Omental fat pad (tissue), 4 donors: ENCODE measurements at places on chromosomes 2 and 18. TPM values are rescaled to one million over a fixed set of nuclear protein-coding genes. Genes with fewer than 3 reads are reported as not detected.

The ACYP2 gene
- 15.1 TPM for total RNA-seq

The NMUR1 gene
- total RNA-seq = 0.65 TPM

The CPS1 gene
- total RNA-seq = 3.0 TPM

The ARHGEF33 gene
- 0.48 TPM for total RNA-seq

The RSAD2 gene
- 0.56 TPM for total RNA-seq

The INHA gene
- total RNA-seq = not detected

The INPP5D gene
- total RNA-seq = 17.9 TPM

The CCT4 gene
- 62.9 TPM for total RNA-seq

The SLC30A3 gene
- total RNA-seq = not detected

The UGT1A8 gene
- total RNA-seq = not detected

The MEP1B gene
- total RNA-seq = not detected

The DSC1 gene
- total RNA-seq = not detected

The NT5DC4 gene
- total RNA-seq = not detected

The DSEL gene
- total RNA-seq = 28.7 TPM

The ARHGEF4 gene
- total RNA-seq = 2.0 TPM

The AMER3 gene
- not detected for total RNA-seq

- no peak for DNase-seq
Measured at GRCh38 chr2:86807468-86808275, 17.0 kb upstream of the CD8A start.

- no peak for DNase-seq
Measured at GRCh38 chr2:37456479-37456878, 112.0 kb downstream of the QPCT start.

DNA sequence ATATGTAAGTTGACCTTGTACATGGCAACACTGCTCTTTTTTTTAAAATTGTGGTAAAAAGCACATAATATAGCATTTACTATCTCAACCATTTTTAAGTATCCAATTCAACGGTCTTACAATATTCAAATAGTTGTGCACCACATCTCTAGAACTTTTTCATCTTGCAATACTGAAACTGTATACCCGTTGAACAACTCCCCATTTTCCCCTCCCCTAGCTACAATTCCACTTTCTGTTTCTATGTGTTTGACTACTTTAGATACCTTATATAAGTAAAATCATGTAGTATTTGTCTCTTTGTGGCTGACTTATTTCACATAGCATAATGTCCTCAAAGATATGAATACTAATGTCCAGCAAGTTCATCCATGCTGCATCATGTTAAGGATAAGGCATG is 452.1 kb downstream of the TXNL1 start:
- no peak for DNase-seq

DNA sequence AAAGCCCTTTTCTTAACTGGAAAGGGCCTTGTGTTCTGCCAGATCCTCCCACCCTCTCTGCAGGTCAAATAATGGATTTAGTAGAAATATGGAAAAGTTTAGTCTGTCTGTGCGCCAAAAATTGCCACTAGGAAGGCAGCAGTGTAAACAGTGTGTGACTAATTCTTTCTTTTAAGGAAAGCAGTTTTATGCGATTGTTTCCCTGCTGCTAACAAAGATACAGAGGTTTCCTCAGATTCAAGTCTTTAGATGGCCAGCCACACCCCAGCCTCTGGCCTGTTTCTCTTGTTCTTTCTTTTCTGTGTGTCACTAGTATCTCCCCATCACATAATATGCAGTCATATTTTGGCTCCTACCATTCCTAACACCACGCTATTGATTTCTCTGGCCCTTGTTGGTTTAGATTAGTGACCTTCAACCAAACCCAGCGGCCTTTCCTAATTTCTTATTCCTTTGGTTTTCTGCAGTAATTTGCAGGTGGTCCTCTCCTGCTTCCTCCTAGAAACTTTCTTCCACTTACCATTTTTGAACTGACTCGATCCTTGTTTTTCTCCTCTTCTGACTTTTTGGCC is 157.4 kb downstream of the LTBP1 start:
- DNase-seq = no peak

DNA sequence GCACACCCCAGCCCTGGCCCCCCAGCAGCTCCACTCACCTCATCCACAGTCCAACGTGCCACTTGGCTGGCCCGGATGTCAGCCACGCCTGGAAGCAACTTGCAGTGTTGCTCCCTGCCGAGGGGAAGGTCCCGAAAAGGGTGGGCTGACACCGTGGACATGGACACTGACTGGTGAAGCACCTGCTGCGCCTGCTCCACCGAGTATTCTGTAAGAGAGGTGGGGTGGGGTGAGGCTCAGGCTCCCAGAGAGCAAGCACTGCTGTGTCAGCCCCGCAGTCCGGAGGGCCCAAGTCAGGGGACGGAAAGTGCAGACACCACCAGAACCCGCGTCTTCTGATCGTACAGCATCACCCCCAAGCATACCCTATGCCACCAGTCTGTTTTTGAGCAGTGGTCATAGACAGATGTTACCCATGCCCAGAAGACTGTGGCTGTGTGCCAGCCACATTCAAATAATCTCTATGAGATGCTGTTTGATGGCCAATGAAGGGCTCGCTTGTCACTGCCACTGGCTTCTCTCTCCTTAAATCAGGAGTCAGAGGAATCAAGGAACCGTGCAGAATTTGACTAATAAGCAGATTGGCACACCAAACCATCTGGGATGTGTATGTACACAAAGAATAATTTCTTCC is 74.2 kb upstream of the TMEM200C start:
- DNase-seq = no peak

- no peak for DNase-seq
Measured at GRCh38 chr18:55354795-55355194, 233.2 kb downstream of the TCF4 start.

DNA sequence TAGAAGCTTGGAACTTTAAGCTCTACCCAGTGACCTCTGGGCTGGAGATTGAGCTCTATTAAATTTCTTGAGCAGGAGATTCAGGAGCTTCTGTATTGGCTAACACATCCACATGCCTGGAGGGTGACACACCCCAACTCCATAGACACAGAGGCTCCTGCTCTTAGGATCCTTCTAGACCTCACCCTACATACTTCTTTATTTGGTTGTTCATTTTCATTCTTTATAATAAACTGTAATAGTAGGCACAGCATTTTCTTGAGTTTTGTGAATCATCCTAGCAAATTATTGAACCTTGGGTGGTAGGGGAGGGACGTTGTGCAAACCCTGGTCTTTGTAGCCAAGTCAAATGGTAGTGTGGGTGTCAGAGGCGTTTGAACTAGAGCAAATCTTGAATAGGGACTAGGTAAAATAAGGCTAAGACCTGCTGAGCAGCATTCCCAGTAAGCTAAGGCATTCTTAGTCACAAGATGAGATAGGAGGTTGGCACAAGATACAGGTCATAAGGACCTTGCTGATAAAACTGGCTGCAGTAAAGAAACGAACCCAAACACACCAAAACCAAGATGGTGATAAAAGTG is 323.8 kb upstream of the GALNT5 start:
- DNase-seq = no peak

GRCh38 chr18:39681061-39681460 is 2115.5 kb upstream of the CELF4 start:
- no peak for DNase-seq

GRCh38 chr2:180190851-180191250 is 183.8 kb upstream of the CWC22 start:
- DNase-seq = no peak

DNA sequence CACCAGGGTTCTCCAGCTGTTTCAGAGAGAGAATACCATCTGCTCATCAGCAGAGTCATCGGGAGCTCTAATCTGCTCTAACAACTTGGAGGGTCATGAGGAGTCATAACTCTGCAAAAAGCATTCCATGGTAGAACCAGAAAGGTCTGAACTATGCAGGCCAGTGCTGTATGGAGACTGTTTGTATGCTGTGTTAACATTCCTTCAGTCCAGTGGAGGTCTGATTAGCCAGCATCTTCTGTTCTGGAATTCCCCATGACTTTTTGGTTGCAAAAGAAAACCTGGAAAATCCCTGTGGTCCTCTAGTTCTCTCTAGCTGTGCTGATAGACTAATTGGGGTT is 9.4 kb upstream of the ITGB6 start:
- no peak for DNase-seq

DNA sequence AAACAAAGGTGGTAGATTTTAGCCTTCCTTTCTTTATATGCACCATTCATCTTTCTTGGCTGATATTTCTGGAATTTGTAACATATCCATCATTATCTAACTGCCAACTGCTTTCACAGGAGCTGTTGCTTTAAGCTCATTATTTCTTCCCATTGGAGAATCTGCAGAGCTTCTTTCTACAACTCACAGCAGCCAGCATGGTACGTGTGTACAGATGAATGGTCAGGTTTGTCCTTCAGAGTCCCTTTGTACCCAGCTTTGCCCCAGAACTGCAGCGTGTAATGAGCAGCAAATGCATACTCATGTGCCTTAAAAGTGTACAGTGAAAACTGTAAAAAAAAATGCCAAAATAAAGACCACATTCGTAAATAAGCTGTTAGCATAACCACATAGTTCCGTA is 260.9 kb downstream of the FIGN start:
- no peak for DNase-seq

- no peak for DNase-seq
Measured at GRCh38 chr18:35215026-35215425, 25.8 kb upstream of the ZNF397 start.

- DNase-seq = no peak
Measured at GRCh38 chr2:73944714-73945113, 18.0 kb downstream of the DGUOK start.

DNA sequence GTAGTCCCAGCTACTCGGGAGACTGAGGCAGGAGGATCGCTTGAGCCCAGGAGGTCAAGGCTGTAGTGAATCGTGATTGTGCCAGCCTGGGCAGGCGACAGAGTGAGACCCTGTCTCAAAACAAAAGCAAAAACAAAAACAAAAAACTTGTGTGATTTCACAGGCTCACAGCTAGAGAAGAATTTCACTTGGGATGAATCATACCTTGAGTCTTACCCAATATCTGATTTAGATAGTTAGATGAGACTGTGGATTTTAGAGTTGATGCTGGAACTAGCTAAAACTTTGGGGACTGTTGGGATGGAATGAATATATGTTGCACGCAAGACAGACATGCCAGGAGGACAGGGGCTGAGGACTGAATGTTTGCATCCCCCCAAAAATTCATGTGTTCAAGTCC is 4.4 kb downstream of the ANKRD29 start:
- DNase-seq = no peak

- DNase-seq = no peak
Measured at GRCh38 chr18:11998193-11998592, 16.9 kb downstream of the IMPA2 start.

GRCh38 chr18:47593744-47594472 is 336.6 kb downstream of the SMAD2 start:
- no peak for DNase-seq

GRCh38 chr2:9952856-9953503 is 1.5 kb downstream of the GRHL1 start:
- DNase-seq = no peak

- DNase-seq = no peak
Measured at GRCh38 chr2:96848264-96848663, 4.4 kb upstream of the ANKRD23 start.

DNA sequence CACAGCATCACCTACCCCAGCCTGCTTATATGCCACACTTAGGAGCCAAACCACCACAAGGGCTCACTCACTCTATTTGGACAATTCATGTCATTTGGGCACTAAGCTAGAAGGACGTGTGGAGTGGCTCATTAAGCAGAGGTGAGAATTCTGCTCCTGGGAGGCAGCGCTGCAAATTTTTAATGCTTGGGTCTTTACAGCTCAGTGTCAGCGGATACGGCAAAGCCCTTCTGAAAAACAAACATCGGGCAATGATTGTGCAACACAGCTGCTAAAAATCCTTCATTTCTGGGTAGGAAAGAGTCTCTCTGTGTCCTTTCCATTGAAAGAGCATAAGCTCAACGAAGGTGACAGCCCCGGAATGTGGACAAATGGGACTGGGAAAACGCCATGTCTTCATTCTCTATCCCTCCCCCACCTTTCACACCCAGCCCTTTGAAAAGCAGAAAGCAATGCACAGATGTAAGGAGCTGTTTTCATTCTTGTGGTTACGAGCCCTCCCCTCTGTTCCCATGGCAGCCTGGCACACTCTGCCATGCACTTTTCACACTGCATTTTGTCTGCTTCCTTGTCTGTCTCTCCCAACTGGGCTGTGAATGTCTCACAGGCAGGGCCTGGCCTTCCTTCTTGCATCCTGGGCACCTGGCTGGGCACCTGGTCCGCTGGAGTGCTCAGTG is 16.0 kb downstream of the TMEM177 start:
- DNase-seq = no peak

- DNase-seq = no peak
Measured at GRCh38 chr18:31097666-31098065, 4.6 kb downstream of the DSC2 start.

DNA sequence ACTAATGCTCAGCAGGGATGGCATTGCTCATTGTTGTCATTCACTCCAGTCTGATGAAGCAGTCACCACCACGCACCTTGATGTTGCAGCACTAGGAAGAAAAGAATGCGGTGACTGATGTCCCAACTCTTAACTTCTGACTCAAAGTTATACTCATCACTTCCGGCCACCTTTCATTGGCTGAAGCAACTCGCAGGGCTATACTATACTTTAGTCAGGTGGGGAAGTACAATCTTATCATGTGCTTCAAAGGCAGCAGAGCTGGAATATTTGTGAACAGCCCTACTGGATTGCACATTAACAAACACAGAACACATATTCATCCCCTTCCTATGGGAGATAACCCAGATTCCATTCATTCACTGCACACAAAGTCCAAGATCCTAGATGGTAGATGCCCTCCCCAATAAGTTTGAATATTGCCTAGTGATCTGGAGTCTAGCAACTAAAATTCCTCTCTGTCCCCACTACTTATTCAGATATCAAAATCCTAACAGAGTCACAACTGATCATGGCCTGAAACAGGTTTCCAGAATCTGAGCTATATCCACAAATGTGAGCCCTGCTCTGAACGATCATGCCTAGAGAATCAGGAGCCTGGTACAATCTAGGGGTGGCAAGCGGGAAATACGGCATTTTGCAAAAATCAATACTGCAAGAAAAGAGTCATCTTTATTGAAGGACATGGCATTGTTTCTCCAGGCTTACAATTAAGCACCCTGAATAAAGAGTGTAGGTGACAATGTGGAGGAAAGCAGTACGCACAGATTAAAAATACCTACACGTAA is 3.4 kb upstream of the SPATS2L start:
- no peak for DNase-seq

GRCh38 chr2:167550448-167550847 is 662.2 kb downstream of the XIRP2 start:
- DNase-seq = no peak

DNA sequence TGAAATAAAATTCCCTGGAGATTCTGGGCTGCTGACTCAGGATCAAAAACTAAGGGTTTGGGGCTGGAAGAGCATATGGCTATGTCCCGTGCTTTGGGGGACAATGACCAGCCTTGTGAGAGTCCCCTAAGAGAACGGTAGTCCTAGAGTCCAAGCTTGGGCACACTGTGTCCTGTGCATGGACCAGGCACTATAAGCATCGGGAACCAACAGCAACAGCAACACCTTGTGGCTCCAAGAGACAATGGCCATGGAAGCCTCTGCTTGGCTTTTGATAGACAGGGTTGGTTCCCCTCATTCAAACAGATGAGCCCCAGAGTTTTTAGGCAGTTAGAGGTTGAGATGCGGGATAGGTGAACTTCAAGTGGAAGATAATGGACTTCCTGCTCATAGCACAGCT is 294.4 kb upstream of the CHAC2 start:
- no peak for DNase-seq

- no peak for DNase-seq
Measured at GRCh38 chr2:10035633-10036032, 7.7 kb upstream of the KLF11 start.

- no peak for DNase-seq
Measured at GRCh38 chr18:3906116-3906750, 456.3 kb downstream of the TGIF1 start.

GRCh38 chr2:68030529-68030928 is 32.3 kb downstream of the C1D start:
- DNase-seq = no peak

GRCh38 chr18:56448751-56449150 is 189.6 kb downstream of the TXNL1 start:
- DNase-seq = no peak
